ENCODE measurements at places on chromosomes 6 and 20. TPM values are rescaled to one million over a fixed set of nuclear protein-coding genes. Genes with fewer than 3 reads are reported as not detected.

ATP5F1E gene
- 134 TPM for total RNA-seq

GRCh38 chr6:167044696-167045095, 45.5 kb downstream of the CEP43 start:
- peak; percentile 29 for DNase-seq

GRCh38 chr20:9520086-9520485, 5.7 kb downstream of the LAMP5 start:
- DNase-seq: no peak

DNA sequence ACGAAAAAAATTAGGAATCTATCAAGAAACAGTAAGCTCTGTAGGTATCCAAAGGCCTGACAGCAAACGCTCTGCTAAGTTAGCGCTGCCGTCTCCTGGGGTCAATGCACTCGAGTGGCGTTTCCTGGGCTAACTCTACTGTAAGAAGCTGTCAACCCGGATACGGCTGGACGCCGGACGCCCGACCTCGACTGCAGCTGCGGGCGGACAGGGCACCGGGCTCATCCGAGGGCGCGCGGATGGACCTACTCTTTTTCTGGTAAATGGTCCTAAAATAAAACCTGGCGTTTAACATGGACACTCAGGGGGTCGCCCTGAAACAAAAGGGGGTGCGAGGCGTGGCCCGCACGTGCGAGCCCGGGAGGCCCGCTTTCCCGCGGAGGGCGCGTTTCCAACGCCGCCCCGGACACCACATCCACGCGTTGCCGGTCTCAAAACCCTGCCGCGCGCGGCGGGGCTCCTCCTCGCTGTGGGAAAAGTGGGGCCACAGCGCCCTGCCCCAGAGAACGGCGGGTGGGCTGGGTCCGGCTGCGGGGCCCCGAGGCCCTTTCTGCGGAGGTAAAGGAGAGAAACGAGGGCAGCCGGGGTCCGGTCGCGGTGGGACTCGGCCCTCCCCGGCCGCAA, 537 bp downstream of the TCP1 start:
- peak; percentile 25 for DNase-seq

BMP7 gene
- 19.9 TPM for total RNA-seq

DNA sequence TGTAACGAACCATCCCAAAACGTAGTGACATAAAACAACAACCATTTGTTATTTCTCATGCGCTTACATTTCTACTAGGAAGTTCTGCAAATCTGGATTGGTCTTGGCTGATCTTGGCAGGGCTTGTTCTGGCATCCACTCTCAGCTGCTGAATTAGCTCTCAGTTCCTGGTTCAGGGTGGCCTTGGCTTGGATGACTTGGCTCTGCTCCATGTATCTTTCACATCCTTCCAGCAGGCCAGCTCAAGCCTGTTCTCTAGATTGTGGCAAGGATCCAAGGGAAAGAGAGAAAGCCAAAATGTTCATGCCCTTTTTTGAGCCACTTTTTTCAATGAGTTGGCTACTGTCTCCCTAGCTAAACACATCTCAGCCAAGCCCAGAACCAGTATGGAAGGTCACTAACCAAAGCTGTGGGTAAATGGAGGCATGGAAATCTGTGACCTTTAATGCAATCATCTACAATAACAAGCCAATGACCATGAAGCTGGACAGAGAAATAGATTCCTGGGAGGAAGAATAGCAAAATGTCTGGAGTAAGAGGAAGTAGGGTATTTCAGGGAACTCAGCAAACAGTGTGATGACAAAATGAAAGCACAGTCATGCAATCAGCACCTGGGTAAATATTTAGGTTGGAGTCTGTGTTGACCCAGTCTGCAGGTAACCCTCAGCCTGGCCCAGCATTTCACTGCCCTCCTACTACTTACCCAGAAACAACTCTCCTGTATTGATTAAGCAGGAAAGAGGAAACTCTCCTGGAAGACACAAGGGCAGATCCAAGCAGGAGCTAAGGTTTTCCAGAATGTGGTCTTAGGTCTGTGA, 32.7 kb upstream of the SNAP25 start:
- no peak for DNase-seq

MUC21 gene
- total RNA-seq: not detected

RIN2 gene
- total RNA-seq: 48.8 TPM

DNA sequence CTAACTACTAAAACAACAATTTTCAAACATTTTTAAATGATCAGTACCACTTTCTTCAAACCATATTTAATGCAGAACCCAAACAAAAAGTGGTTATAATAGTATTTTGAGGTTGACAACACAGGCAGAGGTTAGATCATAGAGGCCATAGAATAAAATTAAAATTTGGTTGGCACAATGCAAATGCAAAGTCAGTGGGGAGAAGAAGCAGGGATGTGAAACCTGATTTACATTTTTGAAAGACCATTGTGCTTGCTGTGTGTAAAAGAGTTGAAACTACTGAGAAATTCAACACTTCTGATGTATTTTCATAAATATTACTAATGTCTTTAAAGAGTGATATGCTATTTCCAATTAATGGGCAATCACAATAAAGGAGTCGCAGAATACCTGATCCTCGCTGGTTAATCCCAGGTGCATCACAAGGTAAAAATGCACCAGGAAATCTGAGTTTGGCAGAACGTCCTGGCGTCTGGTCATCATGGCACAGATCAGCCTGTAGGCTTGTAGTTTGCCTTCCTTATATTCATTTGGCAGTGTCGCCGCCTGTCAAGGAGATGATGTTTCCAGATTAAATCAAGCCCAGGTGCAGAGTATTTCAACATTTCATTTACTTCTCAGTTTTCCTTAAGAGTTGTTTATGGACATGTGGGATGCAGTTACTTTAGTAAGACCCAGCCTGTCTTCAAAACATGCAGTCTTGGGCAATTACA, 141.2 kb downstream of the RALGAPA2 start:
- no peak for DNase-seq

DNA sequence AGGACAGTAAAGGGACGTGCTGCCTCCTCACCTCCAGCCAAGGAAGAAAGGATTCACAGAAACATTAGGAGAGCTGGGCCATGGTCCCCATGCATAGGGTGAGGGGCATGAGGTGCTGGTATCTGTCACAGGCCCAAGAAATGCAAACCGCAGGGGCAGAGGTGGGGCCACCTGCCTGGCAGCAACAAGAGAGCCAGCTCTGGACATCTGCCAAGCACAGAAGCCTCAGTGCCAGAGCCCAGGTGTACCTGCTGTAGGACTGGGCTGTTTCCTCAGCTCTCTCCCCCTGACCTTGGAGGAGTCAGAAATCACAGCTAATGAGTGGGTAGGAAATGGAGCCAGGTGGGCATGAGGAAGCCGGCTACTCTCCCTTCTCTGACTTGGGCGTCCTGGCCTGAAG, 45.3 kb downstream of the SLC2A12 start:
- DNase-seq: no peak

- DNase-seq: no peak
These were observed 141.6 kb upstream of the AKAP12 start for GRCh38 chr6:151098166-151098565.

DUSP15 gene
- total RNA-seq: 5.1 TPM

DNA sequence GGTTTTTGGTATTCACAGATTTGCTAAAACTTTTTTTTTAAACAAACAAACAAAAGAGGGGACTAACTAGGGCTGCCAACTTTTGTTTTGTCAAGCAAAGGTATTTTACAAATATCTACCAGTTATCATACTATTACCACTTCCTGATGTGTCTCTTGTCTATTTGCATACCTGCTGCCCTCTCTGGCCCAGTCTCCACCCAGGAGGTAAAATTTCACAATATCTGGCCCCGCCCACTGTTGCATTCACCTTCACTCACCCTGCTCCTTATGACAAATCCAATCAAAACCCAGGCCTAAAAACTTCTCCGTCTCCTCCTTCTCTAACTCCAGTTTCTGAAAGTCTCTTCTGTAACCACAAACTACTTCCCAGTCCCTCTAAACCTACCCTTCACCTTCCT, 82.2 kb downstream of the TRERF1 start:
- no peak for DNase-seq

- DNase-seq: no peak
These were observed 26.4 kb upstream of the MCM3 start for GRCh38 chr6:52310932-52311331.

DNA sequence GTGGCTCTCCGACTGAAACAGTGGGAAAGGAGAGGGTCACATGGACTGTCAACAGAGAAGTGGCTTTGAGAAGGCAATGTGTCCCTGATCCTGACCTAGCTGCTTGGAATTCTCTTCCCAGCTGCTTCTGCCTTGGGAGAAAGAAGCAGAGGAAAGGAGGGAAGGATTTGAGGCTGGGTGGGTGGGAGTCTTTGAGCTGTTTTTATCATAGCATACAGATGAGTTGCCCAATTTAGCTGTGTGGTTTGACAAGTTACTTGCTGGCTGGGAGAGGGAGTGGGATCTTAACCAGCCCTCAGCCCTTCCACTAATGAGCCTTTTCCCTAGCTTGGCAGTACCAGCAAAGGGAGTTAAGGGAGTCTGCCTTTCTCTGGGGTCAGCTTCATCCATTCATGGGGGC, 51.1 kb upstream of the MYL9 start:
- no peak for DNase-seq

- DNase-seq: no peak
These were observed 720.5 kb downstream of the MAFB start for GRCh38 chr20:39968495-39968894.

All from left ventricle myocardium inferior (tissue), 1 donor.